ENCODE measurements at places on chromosomes 3 and 15.
A peak's percentile ranks its signal among the peaks of the same experiment; 100 is the strongest.

- no peak for DNase-seq
Measured at GRCh38 chr15:26711445-26711844, 61.4 kb downstream of the GABRB3 start.

- DNase-seq, result no peak
Measured at GRCh38 chr3:157051055-157051454, 108.9 kb downstream of the CCNL1 start.

DNA sequence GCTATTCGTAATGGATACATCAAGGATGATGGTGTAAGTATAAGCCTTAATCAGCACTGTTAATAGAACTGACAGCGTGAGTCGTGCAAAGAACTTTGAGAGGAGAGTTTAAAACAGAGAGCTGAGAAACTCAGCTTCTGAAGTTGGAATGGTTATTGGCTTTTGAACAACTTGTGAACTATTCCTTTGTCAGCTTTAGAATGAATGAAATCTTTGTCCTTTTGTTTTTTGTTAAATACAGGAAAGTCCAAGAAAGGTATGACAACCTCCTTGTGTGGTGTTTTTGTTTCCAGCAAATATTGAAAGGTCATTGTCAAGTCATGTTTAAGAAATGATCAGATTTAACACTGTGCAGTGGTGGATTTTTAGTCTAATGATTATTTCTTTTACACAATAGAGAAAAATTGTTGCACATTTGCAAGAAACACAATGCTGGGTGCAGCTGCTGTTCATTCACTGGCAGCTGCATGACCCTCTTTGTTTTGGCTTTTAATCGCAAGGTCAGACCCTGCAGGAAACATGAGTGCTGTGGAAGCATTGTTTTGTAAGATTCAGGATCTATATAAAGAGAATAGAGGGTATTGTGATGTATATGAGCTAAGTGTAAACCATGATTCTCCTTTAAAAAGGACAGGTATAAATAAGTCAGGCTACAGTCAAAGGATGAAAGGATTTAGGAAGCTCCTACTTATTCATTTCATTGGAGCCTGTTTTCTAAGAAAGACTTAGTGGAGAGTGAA, 21.7 kb upstream of the ABHD10 start:
- DNase-seq, result no peak

- DNase-seq, result peak; percentile 54
Measured at GRCh38 chr3:72728958-72729467, 119.2 kb downstream of the SHQ1 start.

GRCh38 chr15:28725556-28725955, 13.3 kb upstream of the GOLGA8M start:
- no peak for DNase-seq
